KBM-7 (cell line): ENCODE measurements at places on chromosomes 13 and 19.

DNA sequence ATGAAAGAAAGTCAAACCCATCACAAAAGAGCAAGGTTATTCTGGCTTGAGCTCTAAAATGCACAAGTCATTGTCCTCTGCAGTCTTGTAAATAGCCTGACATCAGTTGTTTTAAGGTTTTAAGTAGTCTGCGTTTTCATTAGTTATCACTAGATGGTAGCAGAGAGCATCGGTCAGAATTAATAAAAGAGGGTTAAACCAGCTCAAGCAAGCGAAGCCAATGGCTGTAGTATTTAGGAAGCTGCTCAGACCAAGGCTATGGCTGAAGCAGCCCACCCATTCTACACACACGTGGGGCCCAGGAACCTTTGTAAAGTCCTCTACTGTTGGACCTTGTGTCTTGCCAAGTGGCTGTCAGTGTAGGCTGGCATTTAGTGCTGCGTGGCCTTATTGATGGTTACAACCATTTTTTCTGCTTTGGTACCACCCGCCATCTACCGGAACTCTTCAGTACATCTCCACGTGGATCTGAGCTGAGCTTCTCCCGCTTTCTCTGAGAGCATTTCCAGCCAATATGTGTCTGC is 13.3 kb upstream of the ZNF57 start:
- DNase-seq: peak; percentile 79

DNA sequence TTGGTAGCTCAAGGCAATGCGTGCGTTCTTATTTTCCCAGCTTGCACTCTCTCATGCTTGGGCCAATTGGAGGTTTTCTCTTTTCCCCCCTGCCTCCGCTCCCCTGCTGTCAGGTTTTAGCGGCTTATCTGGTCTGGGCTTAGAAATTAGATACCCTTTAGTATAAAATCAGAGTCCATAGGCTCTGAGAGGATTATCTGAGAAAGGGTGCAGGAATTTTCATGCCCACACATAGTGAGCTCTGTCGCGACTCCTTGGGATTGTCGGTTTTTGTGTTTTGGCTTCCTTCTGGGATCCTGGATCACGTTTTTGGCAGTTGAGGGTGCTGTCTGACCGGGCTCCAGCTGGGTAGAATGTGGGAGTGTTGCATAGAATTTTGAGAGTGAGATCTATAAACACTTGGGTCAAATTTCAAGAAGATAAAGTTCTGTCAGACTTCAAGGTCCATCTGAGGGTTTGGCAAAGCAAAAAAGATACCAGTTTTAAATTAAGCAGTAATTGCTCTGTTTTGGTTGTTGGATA is 12.4 kb downstream of the CHAF1A start:
- no peak for DNase-seq

DNA sequence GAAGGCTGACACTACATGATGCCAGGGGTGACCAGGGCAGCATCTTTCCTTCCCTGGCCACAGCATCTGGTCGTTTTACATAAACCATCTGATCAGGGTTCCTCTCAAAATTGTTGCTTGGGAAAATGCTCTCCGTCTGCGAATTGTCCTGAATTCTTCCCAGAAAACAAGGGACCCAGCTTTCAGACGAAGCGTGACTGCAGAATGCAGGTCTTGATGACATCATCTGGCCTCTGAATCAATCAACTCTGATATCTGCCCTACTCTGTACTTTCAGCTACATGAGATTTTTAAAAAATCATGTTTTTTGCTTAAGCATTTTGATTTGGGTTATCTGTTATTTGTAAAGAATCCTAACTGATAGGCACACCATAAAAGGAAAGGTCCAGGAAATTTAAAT is 246.6 kb upstream of the IRS2 start:
- DNase-seq: no peak

DNA sequence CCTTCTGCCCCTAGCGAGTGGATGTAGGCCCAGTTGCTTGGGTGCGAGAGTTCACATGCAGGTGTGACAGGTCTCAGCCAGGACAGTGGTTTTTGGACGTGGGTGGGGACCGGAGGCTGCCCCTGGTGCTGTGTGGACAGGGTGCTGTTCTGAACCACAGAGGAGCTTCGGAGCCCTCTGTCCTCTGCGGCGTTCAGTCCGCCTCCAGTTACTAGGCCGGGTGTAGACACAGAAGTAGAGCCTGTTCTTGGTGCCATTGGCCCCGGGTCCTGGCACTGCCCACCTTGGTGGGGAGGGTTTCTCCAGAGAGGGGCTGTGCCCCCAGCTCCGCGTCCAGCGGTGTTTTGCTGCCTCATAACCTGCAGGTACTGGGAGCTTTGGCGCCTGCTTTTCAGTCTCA is 52.4 kb downstream of the MCF2L start:
- DNase-seq: no peak

DNA sequence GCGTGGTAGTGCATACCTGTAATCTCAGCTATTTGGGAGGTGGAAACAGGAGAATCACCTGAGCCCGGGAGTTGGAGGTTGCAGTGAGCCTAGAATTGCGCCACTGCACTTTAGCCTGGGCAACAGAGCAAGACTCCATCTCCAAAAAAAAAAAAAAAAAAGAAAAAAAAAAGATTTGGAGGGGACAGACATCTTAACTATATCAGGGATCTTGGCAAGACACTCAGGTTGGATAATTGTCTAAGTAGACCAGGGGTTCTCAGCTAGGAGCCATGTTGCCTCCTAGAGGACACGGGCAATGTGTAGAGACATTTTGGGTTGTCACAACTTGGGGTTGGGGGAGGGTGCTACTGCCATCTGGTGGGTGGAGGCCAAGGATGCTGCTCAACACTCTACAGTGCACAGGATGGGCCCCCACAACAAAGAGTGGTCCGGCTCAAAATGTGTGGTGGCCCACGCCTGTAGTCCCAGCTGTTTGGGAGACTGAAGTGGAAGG is 1.9 kb upstream of the ZNF580 start:
- peak; percentile 66 for DNase-seq
